ENCODE measurements at places on chromosomes 4 and X. TPM values are rescaled to one million over a fixed set of nuclear protein-coding genes. Genes with fewer than 3 reads are reported as not detected.

- H3K4me3 ChIP-seq, result no peak overlapping the region
- no peak overlapping the region for H3K27ac ChIP-seq
- H3K36me3 ChIP-seq, result peaks cover 10% of the 10 kb centered on the region
- DNase-seq, result no peak
These were observed 25.2 kb upstream of the SLC2A9 start for GRCh38 chr4:10046471-10046870.

DNA sequence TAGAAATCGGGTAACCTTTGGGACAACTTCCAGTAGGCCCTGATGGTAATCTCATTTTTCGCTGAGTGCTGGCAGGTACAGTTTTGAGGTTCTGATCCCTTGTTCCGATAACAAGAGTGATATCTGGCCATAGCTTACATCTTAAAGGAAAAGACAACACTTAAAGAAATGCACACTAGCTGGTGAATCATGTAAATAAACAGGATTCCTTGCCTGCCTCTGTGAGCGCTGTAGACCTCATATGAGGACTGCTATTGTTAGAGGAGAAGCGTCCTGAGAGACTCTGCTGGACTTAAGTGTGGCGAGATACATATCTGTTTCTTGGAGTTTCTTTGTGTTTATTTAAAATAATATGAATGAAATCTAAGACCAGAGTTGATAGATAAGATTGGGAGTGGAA, 149.3 kb upstream of the SLC4A4 start:
- peaks cover 27% of the 10 kb centered on the region for H3K27me3 ChIP-seq
- DNase-seq, result no peak
- peaks cover 19% of the 10 kb centered on the region for H3K4me1 ChIP-seq
- H3K4me3 ChIP-seq, result no peak overlapping the region
- no peaks in the 10 kb centered on the region for H3K36me3 ChIP-seq

- no peaks in the 10 kb centered on the region for H3K27me3 ChIP-seq
- no peak for DNase-seq
These were observed 940.4 kb downstream of the GLUD2 start for GRCh38 chrX:121987835-121988234.

GRCh38 chrX:76971393-76972376, 475.5 kb upstream of the FGF16 start:
- peak overlapping the region; percentile 69 for H3K27ac ChIP-seq
- no peaks in the 10 kb centered on the region for H3K36me3 ChIP-seq
- H3K4me1 ChIP-seq, result no peaks in the 10 kb centered on the region
- no peaks in the 10 kb centered on the region for H3K27me3 ChIP-seq

DNA sequence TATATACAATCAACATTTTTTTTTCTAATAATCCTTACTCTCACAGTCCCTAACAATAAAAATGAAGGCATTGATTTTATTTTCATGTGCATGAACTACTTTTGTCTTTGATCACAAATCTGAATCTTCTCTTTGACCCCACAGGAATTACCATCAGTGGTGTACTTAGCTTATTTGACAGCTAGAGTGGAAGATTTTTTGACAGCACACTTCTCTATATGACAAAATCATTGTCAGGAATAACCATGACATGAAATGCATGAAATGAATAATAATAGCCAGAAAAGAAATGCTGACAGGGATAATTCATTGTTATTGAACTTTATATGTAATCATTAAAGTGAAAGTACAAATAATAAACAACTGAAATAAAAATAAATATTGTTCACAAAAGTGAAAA, 604.2 kb downstream of the EPHA5 start:
- no peaks in the 10 kb centered on the region for H3K27me3 ChIP-seq
- no peaks in the 10 kb centered on the region for H3K36me3 ChIP-seq
- H3K4me1 ChIP-seq, result no peaks in the 10 kb centered on the region
- DNase-seq, result no peak

CT45A5 gene
- total RNA-seq, result not detected

SCARB2 gene
- total RNA-seq, result 3.1 TPM

PSMD10 gene
- 47.0 TPM for total RNA-seq

DHX15 gene
- total RNA-seq, result 222 TPM

SLC4A4 gene
- 0.59 TPM for total RNA-seq

Measured in activated CD8-positive, alpha-beta T cell treated with anti-CD3 and anti-CD28 coated beads for 36 hours (primary cell).